ENCODE measurements at places on chromosomes 6 and 20. TPM values are rescaled to one million over a fixed set of nuclear protein-coding genes. Genes with fewer than 3 reads are reported as not detected.

GRCh38 chr6:88848870-88849269 is 114.5 kb downstream of the RNGTT start:
- no peak for DNase-seq

- no peak for DNase-seq
Observed at GRCh38 chr6:166157930-166158617, 9.6 kb downstream of the TBXT start.

DNA sequence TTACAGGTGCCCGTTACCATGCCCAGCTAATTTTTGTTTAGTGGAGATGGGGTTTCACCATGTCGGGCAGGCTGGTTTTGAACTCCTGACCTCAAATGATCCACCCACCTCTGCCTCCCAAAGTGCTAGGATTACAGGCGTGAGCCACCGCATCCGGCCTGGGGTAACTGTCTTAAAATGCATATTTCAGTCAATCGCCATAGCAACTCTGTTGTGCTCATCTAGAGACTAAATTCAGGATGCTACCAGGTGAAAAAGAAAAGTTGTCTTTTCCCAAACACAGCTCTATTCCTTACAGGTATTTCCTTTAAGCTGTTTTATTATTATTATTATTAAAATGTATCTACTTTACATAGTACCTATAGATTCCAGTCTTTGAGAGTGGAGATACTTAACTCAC is 66.6 kb downstream of the RNF182 start:
- DNase-seq: no peak

Gene FHL5
- total RNA-seq: not detected

Gene FILIP1
- total RNA-seq: 0.07 TPM

DNA sequence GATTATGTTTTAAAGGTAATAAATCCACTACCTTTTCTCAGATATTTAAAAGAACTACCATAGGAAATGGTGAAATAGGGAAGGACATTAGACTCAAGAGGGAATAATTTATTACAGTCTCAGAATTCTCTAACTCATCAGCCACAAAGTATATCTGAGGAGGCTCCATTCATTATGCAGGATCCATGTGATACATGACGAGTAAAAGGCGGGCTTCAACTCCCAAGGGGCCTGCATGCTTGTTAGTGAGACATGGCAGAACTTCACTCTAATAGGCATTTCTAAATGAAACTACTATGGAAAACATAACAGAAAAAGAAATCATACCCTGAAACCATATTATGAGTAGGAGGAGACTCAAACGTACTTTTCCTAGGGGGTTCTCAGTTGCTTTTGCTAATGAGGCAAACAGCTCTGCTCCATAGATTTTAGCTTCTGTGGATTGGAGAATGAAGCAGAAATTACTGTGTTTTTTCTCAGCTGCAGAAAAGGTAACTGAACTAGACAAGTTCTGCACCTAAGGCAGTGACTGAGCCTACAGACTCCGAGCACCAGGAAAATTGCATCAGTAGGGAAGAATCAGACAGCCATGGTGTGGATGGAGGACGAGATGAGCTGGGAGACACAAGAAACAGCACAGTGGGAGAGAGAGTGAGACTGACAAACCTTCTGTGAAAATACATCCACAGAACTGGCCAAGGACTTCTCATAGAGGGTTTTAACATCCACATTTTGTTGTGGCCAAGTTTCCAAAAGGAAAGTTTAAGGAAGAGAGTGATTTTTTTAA is 254.6 kb upstream of the PRDM1 start:
- no peak for DNase-seq

DNA sequence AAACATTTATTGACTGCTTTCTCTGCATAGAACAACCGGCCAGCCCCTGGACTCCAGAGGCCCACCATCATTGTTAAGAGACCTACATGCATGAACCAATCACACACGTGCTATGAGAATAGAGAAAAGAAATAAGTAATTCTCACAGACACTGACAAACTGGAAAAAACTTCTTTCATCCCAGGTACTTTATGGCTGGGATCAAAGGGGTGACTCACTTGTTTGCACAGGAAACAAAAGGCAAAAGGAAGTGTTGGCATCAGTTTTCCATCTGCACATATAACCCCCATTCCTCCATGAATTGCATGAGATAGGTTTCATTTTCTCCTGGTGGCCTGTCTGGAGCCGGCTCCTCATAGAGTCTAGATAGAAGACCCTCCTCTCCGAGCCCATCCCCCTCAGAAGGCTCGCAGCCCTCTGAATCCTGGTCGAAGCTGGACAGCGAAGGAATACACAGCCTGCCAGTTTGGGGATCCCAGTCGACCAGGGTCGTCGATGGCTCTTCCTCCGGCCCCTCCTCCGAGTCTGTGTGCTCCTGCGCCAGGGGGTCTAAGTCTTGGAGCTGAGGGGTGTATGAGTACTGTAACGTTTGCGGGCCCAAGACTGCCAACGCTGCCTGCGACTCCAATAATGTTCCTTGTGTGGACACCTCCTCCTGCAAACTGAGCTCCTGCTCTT is 43.3 kb downstream of the IL20RA start:
- DNase-seq: no peak

DNA sequence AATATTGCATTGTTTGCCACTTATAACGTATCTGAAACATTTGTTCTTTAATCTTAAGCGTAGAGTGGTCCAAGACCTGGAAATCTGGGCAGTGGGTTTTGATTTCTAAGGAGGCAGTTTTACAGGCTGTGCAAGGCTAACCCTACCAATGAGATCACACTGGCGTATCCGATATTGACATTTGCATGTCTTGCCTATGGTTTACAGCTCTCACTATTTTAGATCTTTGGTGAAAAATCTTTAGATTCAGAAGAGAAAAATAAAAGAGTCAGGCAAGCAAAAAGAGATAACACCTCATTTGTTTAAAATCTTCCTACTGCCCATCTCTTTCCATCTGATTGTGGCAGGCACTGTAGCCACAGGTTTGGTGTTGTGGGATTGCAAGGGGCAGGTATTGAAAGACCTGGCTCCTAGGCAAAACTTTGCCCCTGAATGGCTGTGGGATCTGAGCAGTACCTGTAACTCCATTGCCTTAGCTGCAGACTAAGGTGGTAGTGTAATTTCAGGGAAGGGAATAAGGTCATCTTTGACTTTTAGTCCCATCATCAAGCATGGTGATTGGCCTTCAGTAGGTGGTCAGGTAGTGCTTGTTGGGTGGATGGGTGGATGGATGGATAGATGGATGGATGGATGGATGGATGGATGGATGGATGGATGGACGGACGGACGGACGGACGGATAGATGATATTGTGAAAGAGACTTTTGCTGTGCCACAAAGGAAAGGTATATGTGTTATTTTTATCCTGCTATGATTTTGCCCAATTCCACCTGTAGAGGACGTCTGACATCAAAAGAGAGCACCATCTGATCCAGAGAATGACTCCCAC is 1.9 kb downstream of the TNFAIP3 start:
- no peak for DNase-seq

DNA sequence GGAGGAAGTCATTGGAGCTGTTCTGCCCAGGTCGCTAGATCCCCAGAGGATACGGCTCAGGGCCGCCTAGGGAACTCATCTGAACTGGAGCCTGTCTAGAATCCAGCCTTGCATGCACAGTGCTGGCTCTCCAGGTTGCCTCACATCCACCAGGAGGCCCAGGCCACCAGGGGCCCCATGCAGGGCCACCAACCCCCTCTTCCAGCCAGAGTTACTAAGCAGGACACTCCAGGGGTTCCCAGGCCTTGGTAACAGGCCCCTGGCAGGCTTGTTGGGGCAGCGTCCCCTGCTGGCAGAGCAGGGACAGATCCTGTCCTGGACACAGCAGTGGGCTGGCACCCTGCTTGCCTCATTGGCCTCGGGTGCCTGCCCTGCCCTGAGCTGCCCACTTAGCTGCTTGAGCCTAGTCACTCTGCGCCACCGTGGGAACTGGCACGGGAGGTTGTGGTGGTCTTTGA is 35.3 kb downstream of the EFCAB8 start:
- peak; percentile 5 for DNase-seq

- no peak for DNase-seq
Observed at GRCh38 chr20:6057691-6058090, 3.8 kb upstream of the LRRN4 start.

DNA sequence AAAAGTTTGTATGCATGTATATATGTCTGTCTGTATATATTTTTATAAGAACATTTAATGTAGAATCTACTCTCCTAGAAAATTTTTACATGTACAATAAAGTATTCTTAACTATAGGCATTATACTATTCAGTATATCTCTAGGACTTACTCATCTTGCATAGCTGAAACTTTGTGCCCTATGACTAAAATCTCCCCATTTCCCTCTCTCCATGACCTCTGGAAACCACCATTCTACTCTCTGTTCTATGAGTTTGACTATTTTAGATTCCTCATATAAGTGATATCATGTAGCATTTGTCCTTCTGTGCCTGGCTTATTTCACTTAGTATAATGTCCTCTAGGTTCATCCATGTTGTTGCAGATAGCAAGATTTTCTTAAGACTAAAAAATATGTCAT is 205.1 kb upstream of the SMLR1 start:
- DNase-seq: peak; percentile 28

DNA sequence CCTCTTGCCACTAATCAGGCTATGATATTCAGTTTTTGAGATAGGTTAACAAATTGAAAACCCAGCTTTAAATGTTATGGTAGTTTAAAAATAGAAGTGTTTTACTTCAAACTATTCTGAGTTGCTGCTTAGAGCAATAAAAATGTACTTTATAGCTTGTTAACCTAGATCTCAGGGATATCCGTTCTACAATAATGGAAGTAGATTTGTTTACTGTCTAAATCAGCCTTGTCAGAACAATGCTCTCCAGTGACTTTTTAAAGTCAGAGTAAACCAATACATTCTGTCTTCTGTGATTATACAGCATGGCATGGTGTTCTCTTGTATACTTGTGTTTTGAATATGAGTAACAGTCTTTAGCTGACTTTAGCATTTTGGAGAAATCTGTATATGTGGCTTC is 161.5 kb downstream of the PACRG start:
- DNase-seq: no peak

- DNase-seq: no peak
Observed at GRCh38 chr6:100509101-100509500, 44.4 kb upstream of the SIM1 start.

DNA sequence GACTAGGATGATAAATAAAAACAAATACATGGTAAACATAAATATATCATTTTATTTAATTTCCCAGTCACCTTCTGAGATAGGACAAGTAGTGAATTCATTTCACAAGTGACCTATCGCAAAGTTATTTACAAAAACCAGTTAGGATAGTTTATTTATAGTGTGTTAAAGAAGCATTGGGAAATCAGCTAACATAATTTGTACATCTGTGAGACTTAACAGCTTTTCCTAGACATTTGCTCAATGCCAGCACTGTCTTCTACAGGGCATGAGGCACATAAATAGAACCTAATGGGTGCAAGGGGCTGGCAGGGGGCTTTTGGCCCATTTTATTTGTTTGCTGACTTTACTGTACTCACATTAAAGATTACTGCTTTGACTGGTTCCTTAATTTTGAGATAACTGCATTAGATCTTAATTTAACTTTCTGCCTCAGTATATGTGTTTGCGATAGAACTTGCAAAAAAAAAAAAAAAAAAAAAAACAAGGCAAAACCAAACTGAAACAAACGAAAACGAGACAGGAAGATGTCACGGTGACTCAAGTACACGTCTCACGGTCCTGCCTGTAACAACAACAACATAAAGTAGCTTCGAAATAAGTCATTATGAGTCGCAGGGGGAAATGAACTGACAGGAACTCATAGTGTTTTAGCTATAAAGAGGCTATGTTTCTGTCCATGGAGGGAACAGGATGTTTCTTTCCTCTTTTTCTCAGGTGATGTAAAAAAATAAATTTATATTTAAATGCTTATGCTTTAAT is 133.7 kb upstream of the GMDS start:
- peak; percentile 61 for DNase-seq

GRCh38 chr20:48295966-48296421 is 510.7 kb upstream of the SULF2 start:
- peak; percentile 47 for DNase-seq

GRCh38 chr6:129646642-129647041 is 63.3 kb downstream of the ARHGAP18 start:
- no peak for DNase-seq

DNA sequence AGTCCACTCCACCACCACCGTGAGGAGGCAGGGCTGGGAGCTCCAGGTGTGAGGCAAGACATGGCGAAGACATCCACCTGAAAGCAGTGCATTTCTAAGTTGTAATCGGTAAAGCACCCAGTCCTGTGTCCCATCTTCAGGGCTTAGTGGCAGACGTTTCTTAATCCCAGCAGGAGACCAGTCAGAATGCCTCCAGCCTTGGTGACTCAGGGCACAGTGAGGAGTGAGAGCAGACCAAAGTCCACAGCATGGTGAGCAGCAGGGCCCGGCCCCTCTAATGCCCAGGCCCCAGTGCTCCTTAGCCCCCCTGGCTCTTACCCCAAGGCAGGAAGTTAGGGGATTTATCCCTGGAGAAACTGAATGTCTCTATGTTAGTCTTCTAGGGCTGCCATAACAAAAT is 183.9 kb downstream of the SYNDIG1 start:
- peak; percentile 44 for DNase-seq

GRCh38 chr20:38222231-38222922 is 38.2 kb downstream of the KIAA1755 start:
- DNase-seq: peak; percentile 37

Gene FKBP1C
- 0.63 TPM for total RNA-seq

Gene B3GALT4
- 0.66 TPM for total RNA-seq

GRCh38 chr6:134031696-134032255 is 20.6 kb downstream of the SLC2A12 start:
- DNase-seq: no peak

DNA sequence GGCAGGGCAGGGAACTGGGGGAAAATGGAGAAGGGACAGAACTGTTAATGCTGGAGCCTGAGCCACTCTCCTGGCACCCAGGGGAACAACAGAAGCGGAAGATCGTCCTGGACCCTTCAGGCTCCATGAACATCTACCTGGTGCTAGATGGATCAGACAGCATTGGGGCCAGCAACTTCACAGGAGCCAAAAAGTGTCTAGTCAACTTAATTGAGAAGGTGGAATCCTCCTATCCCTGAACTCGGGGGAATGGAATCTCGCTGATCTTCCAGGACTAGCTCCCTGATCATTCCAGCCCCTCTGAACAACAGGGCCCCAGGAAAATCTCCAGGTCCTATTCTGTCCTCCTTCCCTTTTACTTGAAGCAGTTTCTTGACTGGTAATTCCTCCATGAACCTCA is 2.0 kb downstream of the CFB start:
- no peak for DNase-seq

- DNase-seq: no peak
Observed at GRCh38 chr6:38508894-38509293, 130.8 kb downstream of the BTBD9 start.
